NK-92 treated with Interleukin-12 subunit alpha and Interleukin-12 subunit beta, amount 100 ng/mL, for 24 hours (cell line): ENCODE measurements at places on chromosomes 6 and 20.

DNA sequence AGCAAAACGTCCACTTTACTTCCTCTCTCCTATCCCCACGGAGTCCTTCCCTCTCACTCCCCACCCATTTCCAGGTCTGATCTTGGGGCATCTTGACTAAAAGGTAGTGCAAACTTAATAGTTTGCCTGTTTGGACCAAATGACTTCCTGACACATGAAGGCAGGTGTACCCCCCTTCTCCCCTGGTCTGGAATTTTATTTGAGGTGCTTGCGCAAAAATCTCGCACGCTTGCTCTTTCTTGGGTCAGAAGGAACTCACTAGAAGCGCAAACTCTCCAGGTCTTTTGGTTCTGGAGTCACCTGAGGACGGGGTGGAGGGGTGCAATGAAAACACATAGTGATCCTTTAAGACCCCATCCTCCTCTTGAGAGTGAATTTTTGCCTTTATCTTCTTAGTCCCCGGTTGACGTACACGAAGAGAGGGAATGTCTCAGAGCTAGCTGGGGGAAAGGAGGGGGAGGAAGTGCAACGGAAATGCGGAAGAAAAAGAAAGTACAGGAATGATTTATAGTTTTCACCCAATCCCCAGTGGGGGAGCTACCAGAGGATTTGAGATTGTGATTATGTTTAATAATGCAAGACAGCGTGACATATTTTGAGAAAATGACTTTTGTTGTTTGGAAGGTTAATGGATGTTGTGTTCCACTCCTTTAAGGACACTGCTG, 4.9 kb downstream of the ADGRB3 start:
- DNase-seq = no peak

GRCh38 chr6:32931211-32931610, 9.6 kb downstream of the HLA-DMB start:
- no peak for DNase-seq

- DNase-seq = no peak
Observed at GRCh38 chr6:132931936-132932514, 117.7 kb downstream of the RPS12 start.

DNA sequence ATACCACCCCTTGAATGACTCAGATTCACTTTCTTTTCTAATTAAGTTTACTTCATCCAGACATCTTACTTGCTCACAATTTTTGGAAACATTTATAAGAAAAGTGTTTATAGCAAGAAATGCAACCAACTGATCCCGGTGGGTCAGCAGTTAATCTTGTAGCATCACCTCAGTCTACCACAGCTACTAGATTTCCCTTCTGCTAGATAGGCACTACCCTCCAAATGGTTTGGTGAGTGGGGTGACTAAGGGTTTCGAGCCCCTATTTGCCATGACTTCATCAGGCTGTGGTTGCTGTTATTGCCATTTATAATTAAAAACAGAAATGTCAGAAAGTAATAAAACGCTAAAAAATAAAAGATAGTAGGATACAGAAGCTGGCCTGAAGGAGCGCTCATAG, 930.1 kb upstream of the GJE1 start:
- DNase-seq = no peak

GRCh38 chr6:82257088-82257774, 9.7 kb upstream of the IBTK start:
- no peak for DNase-seq

GRCh38 chr20:50560867-50561266, 50.7 kb downstream of the PTPN1 start:
- no peak for DNase-seq

- DNase-seq = no peak
Observed at GRCh38 chr6:158311193-158311592, 1.1 kb upstream of the TULP4 start.

GRCh38 chr6:156773476-156773875, 3.7 kb upstream of the ARID1B start:
- DNase-seq = no peak

- no peak for DNase-seq
Observed at GRCh38 chr6:1735239-1735803, 125.6 kb downstream of the FOXC1 start.

- DNase-seq = no peak
Observed at GRCh38 chr6:24494821-24495795, at the start of gene ALDH5A1. TSS of gene ALDH5A1 (plus strand) at chr6:24494969. CDS start at chr6:24494997, 28 bp downstream.

DNA sequence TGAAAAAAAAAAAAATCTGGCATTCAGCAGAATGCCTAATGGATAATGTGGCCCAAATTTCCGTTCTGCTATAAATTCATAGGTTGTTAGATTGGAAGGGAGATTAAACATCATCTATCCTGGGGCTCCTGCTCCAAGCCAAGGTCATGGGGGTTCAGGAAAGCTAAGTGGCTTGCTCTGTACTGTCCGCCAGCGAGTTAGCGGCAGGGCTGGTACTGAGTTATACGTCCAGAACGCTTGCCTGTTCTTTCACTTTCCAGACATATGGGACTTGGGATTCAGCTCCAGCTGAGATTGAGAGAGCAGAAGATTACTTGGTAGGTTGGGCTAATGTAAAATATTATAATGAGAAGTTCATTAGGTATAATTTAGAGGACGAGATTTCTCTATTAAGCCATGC, 858 bp downstream of the RWDD1 start:
- DNase-seq = no peak

DNA sequence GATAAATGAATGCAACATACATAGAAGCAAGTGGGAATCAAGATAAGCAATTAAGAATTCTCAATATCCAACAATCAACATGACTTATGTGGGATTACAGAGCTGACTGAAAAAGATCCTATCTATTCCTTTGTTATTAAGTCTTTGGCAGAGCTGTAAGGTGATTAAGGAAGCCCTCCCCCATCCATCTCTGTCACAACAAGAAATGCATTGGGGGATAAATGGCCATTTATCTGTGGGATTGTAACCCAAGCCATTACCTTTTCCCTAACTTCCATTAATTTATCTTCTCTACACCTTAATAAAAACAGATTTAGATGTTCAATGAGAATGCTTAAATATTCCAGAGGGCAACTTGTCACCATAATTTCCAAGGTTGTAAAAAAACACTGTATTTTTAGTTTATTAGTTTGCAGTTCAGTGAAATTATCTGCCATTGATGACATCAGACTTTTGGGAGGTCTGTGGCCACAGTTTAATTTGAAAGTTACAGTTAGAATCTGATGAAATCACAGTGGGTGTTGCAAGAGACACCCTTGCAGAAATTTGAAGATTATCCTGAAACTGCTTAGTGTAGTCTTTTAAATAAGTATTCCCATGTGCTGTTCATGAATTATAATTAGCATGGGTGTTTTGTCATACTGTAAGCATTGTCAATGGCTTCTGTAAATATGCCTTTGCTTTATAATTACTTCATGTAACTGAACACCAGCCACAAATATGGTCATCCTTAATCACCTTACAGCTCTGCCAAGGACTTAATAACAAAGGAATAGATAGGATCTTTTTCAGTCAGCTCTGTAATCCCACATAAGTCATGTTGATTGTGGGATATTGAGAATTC, 49.4 kb upstream of the FYN start:
- DNase-seq = no peak

DNA sequence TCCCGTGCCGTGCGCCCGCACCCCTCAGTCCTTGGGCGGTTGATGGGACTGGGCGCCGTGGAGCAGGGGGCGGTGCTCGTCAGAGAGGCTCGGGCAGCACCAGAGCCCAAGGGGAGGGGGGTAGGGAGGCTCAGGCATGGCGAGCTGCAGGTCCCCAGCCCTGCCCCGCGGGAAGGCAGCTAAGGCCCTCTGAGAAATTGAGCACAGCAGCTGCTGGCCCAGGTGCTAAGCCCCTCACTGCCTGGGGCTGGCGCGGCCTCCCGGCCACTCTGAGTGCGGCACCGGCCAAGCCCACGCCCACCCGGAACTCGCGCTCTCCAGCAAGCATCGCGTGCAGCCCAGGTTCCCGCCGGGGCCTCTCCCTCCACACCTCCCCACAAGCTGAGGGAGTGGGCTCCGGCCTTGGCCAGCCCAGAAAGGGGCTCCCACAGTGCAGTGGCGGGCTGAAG, 16.4 kb downstream of the SOX4 start:
- DNase-seq = no peak

DNA sequence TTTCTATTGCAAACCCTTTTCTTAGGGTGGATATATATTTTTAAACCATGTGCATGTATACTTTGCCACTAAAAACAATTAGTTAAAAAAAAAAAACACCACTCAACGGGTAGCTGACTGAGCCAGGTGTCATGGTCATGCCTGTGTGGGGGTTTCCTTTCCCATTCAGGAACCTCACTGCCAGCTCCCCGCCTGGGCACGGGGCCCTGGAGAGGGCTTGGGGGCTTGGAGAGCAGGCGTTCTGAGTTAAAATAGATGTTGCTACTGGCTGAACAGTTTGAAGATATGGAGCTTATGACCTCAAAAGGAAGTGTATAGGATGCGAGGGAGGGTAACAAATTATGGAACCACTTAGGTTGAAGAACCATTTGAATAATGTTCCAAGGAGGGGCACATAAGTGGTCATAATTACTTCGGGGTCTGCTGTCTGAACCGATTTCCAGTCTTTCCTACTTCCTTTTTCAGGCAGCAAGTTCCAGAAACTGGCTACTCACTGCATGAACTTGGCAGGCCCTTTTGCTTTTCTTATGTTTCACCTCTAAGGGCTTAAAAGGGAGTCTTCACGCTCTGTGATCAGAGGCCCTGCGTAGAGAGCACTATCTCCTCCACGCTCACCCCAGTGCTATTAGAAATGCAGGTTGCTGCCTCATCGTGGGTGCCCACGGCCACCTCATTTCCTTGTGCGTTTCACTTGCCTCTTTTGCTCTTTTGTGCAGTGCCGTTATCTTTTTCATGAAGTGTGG, 9.9 kb downstream of the STX16 start:
- no peak for DNase-seq

DNA sequence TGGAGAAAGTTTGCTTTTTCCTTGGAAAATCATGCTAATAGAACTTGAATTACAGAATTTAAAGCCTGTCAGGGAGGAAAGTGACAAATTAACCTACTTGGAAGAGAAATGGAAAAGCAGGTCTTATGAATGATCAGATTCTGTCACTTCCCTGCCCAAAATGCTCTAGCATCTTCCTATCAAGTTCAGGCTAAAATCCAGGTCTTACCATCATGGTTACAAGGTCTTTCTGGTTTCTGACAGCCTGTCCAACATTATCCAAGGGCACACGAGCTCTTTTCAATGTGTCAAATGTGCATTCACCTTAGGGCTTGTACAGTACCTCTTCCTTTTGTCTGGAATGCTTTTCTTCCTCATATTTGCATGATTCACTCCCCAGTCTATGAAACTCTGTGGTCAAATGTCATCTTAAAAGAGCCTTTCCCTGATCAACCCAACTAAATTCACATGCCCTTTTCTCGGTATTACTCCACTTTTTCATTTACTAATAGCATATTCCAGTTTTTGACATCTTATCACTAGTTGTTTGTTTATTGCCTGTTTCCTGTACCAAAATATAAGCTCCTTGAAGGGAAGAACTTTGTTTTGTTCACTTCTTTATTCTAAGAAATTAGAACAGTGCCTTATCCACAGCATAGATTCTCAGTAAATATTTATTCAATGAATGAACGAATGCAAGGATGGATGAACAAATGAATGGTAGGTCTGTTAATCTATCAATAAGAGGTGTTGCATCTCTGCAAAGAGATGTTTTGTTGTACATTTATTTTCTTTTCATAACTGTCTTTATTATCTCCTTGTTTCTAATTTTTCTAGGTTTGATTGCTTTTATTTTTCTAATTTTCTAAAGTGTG, 139.5 kb downstream of the BCAS1 start:
- no peak for DNase-seq

DNA sequence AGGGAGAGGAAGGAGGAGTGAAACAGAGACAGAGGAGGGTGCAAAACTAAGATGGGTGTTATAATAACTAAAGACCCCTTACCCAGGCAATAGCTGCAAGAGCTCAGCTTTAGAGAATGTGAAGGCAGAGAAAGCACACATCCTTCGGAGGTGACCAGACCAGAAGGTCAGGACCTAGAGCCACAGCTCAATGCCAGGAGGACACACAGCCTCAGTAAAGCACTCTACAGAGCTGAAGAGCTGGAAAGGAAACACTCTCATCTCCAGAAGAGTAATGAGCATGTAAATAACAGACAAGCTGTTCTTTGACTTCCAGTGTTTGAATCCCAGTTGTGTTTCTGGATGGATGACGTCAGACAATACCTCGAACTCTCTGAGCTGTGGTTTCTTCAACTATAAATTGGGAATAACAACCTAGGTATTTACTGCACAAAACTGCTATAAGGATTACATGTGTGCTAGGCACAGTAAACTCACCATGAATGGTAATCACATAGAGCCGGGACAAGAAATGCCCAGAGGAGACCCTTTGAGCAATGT, 63.2 kb downstream of the MAP3K5 start:
- no peak for DNase-seq

- no peak for DNase-seq
Observed at GRCh38 chr20:13927171-13927570, 63.2 kb downstream of the SEL1L2 start.

DNA sequence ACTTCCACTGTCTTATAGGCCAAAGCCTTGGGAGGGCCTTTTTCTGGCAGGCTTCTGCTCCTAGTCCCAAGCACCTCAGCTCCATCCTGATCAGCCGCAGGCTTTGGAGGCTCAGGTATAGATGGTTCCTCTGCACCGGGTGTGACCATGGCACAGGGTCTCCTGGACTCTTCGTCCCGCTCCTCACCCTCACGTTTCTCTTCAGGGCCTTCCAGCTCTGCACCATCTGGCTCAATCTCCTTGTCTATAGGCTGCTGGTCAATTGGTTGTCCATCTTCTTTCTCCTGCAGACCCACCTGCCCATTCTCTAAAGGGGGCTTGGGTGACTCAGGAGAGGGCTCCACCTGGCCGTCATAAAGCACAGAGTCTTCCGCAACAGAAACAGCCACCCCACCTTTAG, 37.0 kb downstream of the BFSP1 start:
- DNase-seq = no peak

- DNase-seq = no peak
Observed at GRCh38 chr6:106704327-106704726, 74.9 kb downstream of the QRSL1 start.

DNA sequence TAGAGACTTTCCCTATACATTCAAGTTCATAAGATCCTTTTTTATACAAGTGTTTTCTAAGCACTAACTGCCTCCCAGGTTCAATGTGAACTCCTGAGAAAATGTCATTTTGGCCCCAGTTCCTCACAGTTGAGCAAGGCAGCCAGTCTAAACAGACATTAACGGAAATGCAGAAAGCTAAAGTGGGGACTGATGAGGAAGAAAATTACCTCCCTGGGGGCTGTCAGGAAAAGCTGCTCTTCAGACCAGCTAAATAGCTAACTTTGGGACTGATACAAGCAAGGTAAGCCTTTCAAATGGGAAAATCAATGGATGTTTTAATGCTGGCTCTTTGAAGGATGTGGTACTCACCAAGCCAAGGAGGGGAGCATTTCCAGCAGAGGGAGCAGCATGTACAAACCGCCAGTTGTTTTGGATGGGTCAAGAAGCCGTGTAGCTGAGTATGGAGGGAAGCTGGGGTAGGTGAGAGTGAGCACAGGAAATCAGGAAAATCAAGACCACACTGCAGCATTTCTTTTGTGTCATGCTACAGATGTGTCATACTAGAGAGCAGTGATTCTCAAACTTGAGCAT, 180.8 kb upstream of the CHD6 start:
- DNase-seq = no peak

DNA sequence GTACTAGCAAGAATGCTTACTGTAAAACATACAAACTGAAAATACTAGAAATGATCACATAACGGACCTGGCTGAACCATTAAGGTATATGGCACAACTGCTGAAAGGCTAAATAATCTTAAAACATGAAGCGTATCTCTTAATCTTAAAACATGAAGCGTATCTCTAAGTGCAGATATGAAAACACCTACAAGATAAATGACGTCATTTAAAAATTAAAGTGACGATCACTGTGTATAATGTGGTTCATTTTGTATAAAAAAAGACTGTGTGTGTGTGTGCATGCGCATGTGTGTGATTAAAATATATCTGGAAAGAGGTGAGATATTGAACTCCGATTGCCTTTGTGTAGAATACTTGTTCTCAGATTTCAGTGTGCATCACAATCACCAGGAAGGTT, 780.4 kb downstream of the KIF16B start:
- DNase-seq = no peak
